ENCODE measurements at places on chromosomes 5 and 9.

- no peak overlapping the region for H3K27ac ChIP-seq
- H3K4me3 ChIP-seq: no peak overlapping the region
- DNase-seq: no peak
- H3K36me3 ChIP-seq: no peaks in the 10 kb centered on the region
Observed at GRCh38 chr9:21078702-21079101, 960 bp upstream of the IFNB1 start.

GRCh38 chr9:97710356-97711222, 13.4 kb upstream of the XPA start:
- peaks cover 34% of the 10 kb centered on the region for H3K4me1 ChIP-seq
- peak; percentile 55 for DNase-seq
- H3K27ac ChIP-seq: no peak overlapping the region
- H3K36me3 ChIP-seq: no peaks in the 10 kb centered on the region

- no peaks in the 10 kb centered on the region for H3K4me1 ChIP-seq
- H3K27me3 ChIP-seq: no peaks in the 10 kb centered on the region
- H3K27ac ChIP-seq: no peak overlapping the region
- H3K36me3 ChIP-seq: no peaks in the 10 kb centered on the region
Observed at GRCh38 chr5:147887026-147887627, 8.6 kb downstream of the SCGB3A2 start.

- DNase-seq: no peak
- no peak overlapping the region for H3K4me3 ChIP-seq
- H3K27ac ChIP-seq: no peak overlapping the region
- no peaks in the 10 kb centered on the region for H3K27me3 ChIP-seq
Observed at GRCh38 chr5:59660737-59661136, 232.8 kb downstream of the PDE4D start.
